ENCODE measurements at places on chromosomes 5 and 9. TPM values are rescaled to one million over a fixed set of nuclear protein-coding genes. Genes with fewer than 3 reads are reported as not detected.

- H3K27me3 ChIP-seq, result peaks cover 38% of the 10 kb centered on the region
- peak overlapping the region; percentile 98 for H3K4me3 ChIP-seq
- peaks cover 1% of the 10 kb centered on the region for H3K36me3 ChIP-seq
- DNase-seq, result peak; percentile 72
Observed at GRCh38 chr9:114156657-114157421, 1.5 kb downstream of the COL27A1 start.

IL9 gene
- total RNA-seq, result not detected

DNA sequence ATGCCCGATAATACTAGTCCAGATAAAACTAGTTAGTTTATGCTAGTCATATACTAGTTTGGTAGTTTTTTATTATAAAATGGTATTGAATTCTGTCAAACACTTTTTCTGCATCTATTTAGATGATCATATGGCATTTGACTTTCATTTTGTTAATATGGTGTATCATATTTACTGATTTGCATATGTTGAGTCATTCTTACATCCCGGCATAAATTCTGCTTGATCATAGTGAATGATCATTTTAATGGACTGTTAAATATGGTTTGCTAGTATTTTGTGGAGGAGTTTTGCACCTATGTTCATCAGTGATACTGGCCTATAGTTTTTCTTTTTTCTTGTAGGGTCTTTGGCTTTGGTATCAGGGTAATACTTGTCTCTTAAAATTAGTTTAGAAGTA, 365.6 kb downstream of the TAF11L14 start:
- H3K27ac ChIP-seq, result no peak overlapping the region
- no peaks in the 10 kb centered on the region for H3K27me3 ChIP-seq
- no peak for DNase-seq

GRCh38 chr9:114216976-114217375, 61.6 kb downstream of the COL27A1 start:
- DNase-seq, result no peak
- no peak overlapping the region for H3K27ac ChIP-seq

DNA sequence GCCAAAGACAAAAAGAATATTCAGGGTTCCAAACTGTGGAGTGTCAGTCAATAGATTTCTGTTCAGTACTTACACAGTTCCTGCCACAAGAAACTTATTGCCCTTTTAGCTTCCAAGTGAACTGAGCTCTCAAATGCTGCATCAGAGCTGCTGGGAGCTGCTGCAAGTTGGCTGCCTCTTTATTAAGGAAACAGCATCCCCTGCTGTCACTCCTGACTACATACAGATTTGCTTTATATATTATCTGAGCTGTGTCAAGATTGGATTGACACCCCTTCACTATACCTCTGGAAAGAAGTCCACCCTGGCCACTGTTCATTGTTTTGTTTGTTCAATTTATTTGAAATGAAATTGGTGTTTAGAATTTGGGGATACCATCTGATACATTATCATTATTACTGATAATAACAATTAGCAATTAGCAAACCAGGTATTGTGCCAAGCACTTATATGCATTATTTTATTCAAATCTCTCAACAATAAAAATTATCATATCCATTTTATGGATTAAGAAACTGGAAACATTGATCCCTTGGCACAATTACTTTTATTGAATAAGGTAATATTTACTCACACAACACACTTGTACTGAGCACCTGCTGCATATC, 16.4 kb upstream of the C5orf58 start:
- no peak overlapping the region for H3K4me3 ChIP-seq
- H3K36me3 ChIP-seq, result no peaks in the 10 kb centered on the region
- H3K4me1 ChIP-seq, result no peaks in the 10 kb centered on the region
- H3K27me3 ChIP-seq, result peaks cover 25% of the 10 kb centered on the region
- no peak overlapping the region for H3K27ac ChIP-seq

BICD2 gene
- 25.8 TPM for total RNA-seq
